Muscle of back (tissue), 13 donors: ENCODE measurements at places on chromosomes 4 and X.
A peak's percentile ranks its signal among the peaks of the same experiment; 100 is the strongest.

- no peak for DNase-seq
Observed at GRCh38 chr4:87445964-87446363, 23.6 kb downstream of the NUDT9 start.

DNA sequence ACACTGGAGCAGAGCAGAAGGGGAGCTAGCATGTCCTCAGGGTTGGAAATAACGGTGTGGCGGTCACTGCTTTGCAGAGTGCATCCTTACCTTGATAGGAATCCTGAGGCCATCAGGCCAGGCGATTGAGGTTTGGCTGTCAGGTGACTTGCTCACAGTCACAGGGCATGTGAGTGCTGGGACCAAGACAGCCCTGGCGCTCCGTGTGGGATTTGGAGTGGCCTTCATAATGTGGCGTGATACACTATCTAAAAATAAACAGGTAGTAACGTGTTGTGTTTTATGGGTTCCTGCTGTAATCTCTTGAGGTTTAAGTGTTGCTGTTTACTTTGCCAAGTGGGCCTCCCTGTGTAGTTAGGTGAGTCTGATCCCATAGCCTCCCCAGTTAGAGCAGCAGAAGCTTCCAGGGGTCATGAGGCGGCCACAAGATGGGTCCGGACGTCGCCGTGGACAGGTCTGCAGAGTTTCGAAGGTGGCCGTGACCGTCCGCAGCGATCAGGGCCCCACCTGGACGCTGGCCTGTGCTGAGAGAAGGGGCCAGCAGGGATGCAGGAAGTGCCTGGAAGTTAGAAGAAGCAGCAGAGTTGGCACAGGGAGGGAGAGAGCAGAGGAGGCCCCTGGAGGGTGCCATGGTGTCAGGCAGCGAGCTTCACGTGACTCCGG lies 27.7 kb downstream of the RGS12 start:
- no peak for DNase-seq

DNA sequence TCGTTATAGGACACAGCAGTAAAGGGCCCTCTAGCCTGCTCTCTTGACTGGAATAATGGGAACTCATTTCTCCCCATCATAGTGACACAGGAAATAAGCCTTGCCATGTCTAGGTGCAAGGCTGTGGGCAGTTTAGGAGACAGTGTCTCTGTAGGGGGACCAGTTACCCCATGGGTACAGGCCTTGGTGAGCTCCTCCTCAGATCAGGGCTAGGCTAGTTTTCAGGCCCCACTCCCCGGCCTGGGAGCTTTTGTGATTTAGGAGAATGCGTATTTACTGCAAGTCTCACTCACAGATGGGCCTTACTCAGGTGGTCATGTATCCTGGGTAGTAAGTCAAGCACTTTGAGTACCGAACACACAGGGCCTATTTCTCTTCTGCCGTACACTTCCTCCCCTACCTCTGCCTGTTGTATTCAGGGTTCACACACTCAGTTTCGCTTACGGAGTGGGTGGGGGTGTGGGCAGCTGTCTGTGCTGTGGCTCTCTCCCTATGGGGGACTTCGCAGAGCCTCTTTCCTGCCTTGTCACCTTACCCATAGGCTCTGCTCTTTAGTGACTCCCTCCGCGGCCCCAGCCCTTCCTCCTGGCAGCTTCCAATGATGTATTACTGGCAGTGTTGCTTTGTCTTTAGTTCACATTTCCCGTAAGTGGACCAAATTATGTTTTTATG lies 34.2 kb downstream of the FAM193A start:
- DNase-seq = peak; percentile 27

GRCh38 chr4:31620476-31620875 lies 900.3 kb downstream of the PCDH7 start:
- no peak for DNase-seq

DNA sequence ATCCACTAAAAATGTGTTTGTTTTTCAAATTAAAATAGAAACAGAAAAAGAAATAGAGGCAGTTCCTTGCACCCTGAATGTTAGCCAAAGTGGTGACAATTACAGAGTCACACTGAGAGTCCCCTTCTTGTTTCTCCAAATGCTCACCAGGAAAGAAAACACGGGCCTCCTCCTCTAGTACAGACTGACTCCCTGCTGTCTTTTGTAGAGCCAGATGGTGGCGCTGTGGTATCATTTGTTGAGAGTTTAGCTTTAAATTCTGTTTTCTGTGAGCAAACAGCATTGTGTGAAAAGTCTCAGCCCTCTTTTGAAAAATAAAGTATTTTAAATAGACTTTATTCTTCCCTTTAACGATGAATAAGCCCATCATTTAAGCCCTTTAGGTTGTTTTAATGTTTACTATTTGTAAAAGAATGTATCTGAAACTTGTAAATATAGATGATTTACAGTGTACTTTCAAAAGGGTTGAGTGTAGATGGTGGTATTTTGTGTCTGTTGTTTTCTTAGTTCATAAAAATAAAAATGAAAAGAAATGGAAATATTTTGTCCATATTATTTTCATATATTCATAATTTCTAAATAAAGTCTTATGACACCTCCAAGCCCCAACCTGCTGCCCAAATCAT lies 36.9 kb upstream of the ATOH1 start:
- peak; percentile 35 for DNase-seq
